ENCODE measurements at places on chromosomes 7 and 10.

DNA sequence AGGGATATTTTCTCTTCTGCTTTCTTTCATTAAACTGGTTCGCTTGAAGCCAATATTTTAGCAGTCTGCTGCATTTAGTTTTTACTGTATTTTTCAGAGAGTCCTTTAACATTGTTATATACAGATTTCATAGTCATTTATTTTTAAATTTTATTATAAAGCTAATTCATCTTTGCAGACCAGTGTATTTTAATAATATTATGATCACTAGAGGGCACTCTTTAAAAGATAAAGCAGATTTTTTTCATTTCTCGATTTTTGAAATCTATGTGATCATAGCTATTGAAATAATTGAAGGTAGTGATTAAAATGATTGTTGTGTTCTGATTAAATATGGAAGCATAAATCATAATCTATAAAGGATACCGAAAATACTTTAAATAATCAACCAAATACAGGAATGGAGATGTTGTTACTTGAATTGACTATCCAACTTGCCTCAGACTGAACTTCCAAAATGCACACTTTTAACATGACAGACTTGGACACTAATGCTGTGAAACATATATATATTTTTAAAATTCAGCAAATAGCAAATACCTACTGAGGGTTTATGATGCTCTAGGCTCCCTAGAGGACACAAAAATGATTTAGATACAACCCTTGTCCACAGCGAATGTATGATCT is 35.2 kb downstream of the ST7 start:
- DNase-seq: no peak

DNA sequence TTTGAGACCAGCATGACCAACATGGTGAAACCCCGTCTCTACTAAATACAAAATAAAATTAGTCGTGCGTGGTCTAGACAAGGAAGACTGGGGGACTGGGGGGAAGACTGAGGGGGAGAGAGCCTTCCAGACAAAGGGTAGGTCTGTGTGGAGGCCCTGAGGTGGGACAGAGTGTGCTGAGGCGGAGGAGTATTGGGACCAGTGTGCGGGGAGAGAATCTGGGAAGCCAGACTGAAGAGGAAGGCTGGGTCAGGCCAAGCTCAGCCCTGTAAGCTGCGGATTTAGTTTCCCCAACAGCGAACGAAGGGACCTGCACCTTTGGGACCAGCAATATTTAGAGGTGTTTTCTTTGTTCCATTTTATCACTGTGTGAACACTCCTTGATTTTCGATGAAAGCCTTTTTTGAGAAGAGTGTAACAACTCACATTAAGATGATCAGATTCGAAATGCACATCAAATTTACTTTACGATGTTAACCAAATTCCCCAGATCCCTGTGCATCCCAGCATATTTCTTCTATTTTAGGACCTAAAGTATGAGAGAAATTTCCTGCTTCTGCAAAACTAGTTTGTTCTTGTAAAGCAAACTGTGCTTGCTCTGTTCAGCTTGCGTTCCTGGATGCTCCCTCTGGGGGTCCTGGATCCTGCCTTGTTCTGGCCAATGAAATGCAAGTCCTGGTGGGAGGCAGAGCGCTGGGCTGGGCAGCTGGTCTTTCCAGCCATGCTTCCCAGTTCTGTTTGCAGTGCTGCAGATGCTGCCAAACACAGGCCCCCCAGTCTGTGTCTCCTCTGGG is 39.4 kb downstream of the PLAU start:
- DNase-seq: peak; percentile 51

DNA sequence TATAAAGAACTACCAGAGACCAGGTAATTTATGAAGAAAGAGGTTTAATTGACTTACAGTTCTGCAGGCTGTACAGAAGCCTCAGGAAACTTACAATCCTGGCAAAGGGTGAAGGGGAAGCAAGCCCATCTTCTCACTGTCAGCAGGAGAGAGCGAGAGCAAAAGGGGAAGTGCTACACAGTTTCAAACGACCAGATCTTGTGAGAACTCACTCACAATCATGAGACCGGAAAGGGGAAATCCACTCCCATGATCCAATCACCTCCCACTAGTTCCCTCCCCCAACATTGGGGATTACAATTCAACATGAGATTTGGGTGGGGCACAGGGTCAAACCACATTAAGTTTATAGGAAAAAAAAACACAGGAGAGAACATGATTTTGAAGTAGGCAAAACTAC is 222.1 kb upstream of the SHH start:
- no peak for DNase-seq

GRCh38 chr10:69897999-69898398 is 96.3 kb downstream of the COL13A1 start:
- no peak for DNase-seq

DNA sequence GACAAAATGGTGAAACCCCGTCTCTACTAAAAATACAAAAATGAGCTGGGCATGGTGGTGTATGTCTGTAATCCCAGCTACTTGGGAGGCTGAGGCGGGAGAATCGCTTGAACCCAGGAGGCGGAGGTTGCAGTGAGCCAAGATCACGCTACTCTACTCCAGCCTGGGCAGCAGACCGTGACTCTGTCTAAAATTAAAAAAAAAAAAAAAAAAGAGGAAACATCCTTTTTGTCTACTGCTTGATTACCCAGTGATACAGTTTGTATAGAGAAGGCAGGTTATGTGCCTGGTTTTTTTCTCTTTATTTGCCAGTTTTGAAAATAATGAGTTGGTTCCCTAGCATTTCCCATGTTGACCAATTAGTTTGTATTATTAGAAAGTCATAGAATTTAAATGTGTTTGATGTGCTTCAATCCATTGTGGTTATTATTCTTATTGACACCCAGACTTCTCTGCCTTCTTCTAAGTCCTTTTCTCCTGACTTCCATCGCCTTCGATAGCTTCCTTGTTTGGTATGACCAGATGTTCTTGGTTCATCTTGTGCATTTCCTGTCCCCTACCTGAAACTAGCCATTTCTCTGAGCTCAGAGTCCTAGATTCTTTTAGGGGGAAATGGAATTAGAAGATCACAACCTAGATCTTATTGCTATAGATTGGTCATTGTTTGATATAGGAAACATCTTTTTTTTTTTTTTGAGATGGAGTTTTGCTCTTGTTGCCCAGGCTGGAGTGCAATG is 43.2 kb downstream of the VKORC1L1 start:
- DNase-seq: no peak

- DNase-seq: peak; percentile 67
Measured at GRCh38 chr10:64733980-64734379, 1212.8 kb downstream of the REEP3 start.

DNA sequence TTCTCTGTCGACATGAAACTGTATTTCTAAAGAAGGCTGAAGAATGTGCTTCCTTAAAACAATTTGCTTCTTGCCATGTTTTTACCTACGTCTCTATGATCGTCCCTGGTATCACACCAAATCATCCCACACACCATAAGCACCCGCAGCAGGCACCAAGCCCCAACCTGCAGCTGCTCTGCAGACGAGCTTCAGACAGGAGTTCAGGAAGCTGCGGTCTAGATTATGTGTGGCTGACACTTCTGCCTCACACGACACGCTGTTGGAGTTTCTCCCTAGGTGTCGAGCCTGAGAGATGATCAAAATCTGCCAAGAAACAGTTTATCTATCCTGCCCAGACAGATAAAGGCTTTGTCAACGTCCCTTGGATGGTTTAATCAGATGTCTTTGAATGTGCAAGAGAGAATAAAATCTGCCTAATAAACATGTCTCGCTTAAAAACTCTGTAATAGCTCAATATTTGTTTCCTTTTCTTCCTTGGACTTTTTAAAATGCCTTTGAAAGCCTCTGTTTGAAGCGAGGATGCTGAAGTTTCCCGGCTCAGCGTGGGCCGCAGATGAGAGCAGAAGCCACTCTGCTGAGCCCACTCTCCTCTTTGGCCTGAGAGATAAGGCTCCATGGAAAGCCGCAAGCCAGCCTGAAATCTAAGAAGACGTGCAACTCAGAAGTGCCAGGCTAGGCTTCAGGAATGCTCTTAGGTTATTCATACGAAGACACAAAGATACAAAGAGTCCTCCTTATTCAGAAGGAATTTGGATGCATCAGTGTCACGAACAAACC is 158.3 kb upstream of the PFKP start:
- no peak for DNase-seq

DNA sequence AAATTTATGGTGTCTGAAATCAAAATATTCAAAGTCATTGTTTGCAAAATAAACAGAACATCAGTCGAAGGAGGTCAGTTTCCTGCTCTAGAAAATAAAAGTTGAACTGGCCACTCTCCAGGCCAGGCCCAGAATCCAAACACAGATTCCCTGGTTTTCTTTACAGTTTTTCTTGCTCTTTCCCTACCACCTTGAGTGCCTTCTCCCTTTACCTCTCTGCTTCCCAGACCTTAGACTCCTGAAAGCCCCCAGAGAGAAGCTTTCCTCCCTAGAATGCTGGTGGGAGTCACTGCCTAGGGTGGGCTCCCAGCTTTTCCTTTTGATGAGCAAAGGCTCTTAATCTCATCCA is 6.1 kb downstream of the DNTT start:
- no peak for DNase-seq

DNA sequence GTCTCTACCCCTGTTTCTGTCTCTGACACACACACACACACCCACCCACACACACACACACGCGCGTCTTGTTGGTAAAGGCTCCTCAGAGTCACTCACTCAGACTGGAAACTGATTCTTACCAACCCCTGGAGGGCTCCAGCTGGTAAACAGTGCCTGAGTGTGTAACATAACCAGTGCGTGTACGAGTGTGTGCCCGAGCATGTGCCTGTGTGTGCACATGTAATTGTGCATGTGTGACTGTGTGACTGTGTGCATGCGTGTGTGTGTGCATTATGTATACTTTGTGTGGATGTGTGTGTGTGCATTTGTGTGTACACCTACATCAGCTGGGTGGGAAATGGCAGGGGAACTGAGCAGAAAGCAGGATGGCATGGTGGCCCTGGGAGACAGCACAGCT is 317.1 kb downstream of the WDR37 start:
- DNase-seq: no peak

DNA sequence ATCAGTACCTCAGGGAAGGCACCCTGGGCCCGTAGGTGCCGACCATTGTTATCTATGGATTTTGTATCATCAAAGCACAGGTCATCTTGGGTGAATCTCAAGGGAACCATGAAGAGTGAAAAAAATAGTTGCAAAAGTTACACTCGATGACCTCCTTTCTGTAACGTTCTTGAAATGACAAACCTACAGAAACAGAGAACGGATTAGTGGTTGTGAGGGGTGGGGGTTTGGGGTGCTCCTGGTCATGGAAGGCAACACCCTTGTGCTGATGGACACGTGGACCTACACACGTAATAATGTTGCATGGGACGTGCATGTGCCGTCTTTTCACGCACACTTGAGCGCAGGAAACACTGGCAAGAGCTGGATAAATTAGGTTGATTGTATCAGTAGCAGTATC is 655.9 kb downstream of the SDK1 start:
- no peak for DNase-seq

- peak; percentile 60 for DNase-seq
Measured at GRCh38 chr10:82206831-82207230, 331.8 kb downstream of the NRG3 start.

- DNase-seq: no peak
Measured at GRCh38 chr10:78576276-78576675, 492.5 kb upstream of the ZMIZ1 start.

DNA sequence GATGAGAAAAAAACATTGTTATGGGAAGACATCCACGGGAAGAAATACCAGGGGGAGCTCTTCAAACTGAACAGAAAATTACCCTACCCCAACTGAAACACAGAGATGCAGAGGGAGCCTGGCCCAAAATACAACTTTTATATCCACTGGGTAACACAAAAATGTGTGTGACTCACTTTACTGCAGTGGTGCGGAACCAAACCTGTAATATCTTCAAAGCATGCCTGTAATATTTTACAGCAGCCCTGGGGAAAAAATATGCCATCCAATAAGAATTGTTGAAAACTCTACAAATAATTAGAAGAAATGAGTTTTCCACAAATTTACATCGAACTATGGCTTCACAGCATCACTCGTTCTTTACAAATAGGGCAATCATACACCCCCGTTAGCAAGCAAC is 49.8 kb upstream of the SRRM3 start:
- no peak for DNase-seq

GRCh38 chr7:105638334-105638733 is 57.0 kb upstream of the EFCAB10 start:
- DNase-seq: no peak

GRCh38 chr10:86370006-86370585 is 3.5 kb upstream of the GRID1 start:
- DNase-seq: no peak

DNA sequence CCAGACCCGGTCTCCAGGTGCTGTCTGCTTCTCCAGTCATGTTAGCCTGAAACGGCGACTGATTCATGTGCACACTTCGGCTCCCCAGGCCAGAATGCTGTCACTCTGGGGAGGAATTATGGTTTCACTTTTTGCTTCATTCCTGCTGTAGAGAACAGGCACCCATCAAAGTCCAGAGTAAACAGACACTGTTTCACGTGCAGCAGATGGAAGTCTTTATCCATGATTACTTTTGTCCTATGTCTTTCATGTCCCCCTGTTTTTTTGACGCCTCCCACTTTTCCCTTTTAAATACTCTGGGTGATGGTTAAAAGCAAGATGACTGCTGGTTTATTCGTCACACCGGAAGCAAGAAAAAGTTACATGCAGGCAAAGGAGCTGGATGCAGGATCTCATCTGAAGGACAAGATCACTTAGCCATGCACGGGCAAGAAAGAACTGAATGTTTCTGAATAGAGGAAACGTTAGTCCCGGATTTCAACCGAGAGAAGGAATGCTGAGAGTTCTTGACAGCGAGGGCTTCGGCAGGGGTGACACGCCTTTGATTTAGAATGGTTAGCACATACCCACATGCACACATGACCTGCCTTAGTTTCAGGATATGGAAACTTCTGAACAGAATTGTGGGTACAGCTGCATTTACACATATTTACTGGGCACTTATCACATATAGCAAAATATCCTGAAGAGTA is 250.0 kb upstream of the KLF6 start:
- no peak for DNase-seq

DNA sequence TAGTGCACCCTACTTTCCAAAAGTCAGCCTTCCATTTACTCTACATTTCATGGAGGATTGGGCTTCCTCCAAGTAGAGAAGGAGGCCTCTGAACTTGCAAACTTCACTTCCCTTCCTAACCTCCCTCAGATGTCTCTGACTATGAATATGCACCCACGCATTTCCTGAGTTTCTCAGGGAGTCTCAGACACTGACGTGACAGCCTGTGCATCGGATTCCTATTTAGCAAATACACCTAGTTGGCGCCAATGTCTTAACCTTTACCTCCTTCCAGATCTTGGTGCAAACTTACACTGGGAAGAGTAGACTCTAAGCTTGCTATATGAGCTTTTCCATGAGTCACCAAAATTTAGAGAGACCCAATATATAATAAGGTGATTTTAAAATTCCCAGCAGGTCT is 920.1 kb upstream of the AUTS2 start:
- DNase-seq: no peak
